ENCODE measurements at places on chromosomes 4 and X. TPM values are rescaled to one million over a fixed set of nuclear protein-coding genes. Genes with fewer than 3 reads are reported as not detected.

DNA sequence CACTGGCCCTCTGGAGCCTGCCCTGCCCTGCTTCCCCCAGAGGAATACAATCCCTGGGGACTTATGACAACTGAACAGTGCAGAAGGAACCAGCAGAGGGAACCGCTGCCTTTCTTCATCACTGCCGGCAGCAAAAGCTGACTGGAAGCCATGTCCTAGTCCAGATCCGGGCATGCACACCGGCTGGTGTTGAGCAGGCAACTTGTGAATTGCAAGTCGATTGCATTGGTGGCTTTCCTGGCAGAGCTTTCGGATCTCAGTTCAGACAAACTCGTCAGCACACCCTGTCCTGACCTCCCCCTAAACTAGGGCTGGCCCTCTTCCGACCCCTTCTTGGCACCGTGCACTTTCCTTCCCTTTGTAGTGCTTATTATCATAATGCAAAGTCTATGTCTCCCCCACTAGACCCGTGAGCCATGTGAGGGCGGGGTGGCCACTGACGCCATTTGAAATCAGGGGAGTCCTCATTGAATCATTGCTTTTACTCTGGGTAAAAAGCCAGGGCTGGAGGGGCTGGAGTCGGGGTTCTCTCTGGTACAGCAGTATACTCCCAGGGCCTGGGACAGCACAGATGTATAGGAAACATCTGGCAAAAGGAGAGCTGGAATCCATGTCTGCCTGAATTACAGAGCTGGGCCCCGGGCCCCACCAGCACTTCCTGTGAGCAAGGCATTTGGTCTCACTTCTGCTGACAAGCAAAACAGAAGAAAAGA, 1.8 kb downstream of the ARHGAP4 start:
- no peaks in the 10 kb centered on the region for H3K27me3 ChIP-seq
- H3K27ac ChIP-seq: peak overlapping the region; percentile 92
- DNase-seq: no peak

GRCh38 chr4:99670409-99671073, 12.9 kb upstream of the C4orf54 start:
- H3K4me3 ChIP-seq: no peak overlapping the region
- no peaks in the 10 kb centered on the region for H3K27me3 ChIP-seq
- no peak overlapping the region for H3K27ac ChIP-seq
- H3K4me1 ChIP-seq: no peaks in the 10 kb centered on the region
- no peak for DNase-seq

The GPR119 gene
- not detected for total RNA-seq

The CFAP299 gene
- not detected for total RNA-seq

GRCh38 chrX:19517965-19518364, 2.7 kb upstream of the MAP3K15 start:
- H3K4me1 ChIP-seq: peaks cover 3% of the 10 kb centered on the region
- H3K27me3 ChIP-seq: no peaks in the 10 kb centered on the region
- H3K27ac ChIP-seq: no peak overlapping the region
- no peak overlapping the region for H3K4me3 ChIP-seq

GRCh38 chrX:69025802-69026301, 139.4 kb downstream of the PJA1 start:
- no peaks in the 10 kb centered on the region for H3K27me3 ChIP-seq
- H3K36me3 ChIP-seq: no peaks in the 10 kb centered on the region
- peaks cover 6% of the 10 kb centered on the region for H3K4me1 ChIP-seq
- no peak overlapping the region for H3K4me3 ChIP-seq

DNA sequence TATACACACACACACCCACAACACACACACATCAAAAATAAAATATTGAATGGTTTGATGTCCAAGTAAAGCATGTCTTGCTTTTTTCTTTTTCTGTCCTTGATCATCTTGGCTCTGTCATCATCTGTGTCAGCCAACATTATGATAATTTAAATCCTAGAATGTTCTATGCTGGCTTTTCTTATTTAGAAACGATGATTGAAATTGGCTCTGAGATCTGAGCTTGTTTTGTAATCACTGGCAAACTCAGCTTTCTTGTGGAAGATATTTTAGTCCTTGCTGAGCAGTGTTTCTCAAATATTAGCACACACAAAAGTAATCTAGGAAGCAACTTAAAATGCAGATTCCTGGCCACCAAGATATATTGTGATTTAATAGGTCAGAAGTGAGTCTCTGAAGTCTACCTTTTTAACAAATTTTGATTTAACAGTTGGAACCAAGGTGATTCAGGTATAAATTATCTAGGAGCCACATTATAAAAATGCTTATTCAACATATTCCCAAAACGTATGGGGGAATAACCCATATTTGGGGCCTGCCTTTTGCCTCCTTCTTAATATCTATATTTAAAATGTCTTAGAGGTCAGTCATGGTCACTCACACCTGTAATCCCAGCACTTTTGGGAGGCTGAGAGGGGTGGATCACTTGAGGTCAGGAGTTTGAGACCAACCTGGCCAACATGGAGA, 24.0 kb upstream of the DSPP start:
- H3K4me3 ChIP-seq: no peak overlapping the region
- no peaks in the 10 kb centered on the region for H3K27me3 ChIP-seq
- H3K4me1 ChIP-seq: no peaks in the 10 kb centered on the region
- no peaks in the 10 kb centered on the region for H3K36me3 ChIP-seq
- no peak for DNase-seq

The GPC3 gene
- total RNA-seq: 67.7 TPM

DNA sequence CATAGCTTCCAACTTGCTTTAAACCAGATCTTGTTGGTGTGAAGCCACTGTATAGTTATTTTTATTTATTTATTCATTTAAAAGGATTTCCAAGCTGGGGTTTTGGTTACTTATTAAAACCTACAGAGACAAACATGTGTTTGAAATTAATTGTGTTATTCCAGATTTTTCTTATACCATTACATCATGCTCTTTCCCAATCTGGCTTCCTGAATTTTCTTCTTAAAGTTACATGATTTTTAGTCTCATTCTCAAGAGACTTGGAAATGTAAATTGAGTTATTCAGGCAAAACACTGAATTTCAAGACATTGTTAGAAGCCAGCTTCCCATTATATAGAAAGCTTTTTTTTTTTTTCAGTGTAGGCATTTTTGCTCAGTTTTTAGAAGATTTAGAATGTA, 381.9 kb downstream of the IL1RAPL1 start:
- H3K27ac ChIP-seq: no peak overlapping the region
- no peaks in the 10 kb centered on the region for H3K4me1 ChIP-seq
- H3K36me3 ChIP-seq: no peaks in the 10 kb centered on the region
- H3K27me3 ChIP-seq: no peaks in the 10 kb centered on the region
- DNase-seq: no peak

The GBA3 gene
- total RNA-seq: 0.26 TPM
